Heart right ventricle (tissue), 16 donors: ENCODE measurements at places on chromosomes 3 and 15. TPM values are rescaled to one million over a fixed set of nuclear protein-coding genes. Genes with fewer than 3 reads are reported as not detected.
A peak's percentile ranks its signal among the peaks of the same experiment; 100 is the strongest.

Gene LRRC15
- total RNA-seq, result 0.81 TPM

Gene ANKUB1
- total RNA-seq, result not detected

DNA sequence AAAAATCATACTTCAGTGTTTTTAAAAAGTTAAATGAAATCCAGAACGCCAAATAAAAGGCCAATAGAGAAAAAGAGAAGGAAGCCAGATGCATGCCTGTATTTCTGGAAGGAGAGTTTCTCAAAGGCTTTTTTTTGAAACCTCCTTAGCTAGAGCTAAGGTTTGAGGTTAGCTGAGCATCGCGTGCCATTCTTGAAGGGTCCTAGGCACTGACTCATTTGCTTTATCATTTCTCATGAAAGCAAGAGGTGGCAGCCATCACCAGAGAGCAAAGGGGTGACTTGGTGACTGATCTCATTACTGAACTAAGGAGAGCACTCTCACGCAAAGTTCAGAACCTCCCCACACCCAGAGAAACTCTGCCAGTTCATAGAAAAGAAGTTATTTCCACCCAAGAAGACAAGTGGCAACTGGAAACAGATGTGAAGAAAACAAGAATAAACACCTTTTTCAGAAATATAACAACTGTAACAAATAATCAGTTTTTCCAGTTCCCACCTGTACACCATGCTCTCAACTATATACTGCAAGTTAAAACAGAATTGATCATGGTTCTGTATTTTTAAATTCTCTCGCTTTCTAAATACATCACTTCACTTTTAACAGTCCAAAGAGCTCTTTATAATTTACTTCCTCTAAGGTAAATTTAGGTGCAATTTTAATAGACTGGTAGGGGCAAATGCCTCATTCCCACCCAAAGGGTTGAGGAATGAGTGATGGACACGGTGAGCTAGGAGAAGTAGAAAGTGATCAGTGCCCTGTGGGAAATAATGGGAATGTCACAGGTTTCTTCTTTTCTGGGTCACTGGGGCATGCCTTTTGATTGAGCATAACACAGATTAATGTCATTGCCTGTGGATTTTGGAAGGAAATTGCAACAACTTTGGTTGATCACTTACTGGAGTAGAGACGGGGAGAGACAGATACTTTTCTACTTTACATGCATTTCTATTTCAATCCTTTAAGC, 24.7 kb downstream of the GPR15 start:
- no peak overlapping the region for H3K4me3 ChIP-seq
- no peaks in the 10 kb centered on the region for H3K27me3 ChIP-seq
- peak overlapping the region; percentile 4 for H3K27ac ChIP-seq
- no peak for DNase-seq
- no peaks in the 10 kb centered on the region for H3K4me1 ChIP-seq

Gene SAXO2
- 3.8 TPM for total RNA-seq

Gene HRH1
- 1.5 TPM for total RNA-seq

DNA sequence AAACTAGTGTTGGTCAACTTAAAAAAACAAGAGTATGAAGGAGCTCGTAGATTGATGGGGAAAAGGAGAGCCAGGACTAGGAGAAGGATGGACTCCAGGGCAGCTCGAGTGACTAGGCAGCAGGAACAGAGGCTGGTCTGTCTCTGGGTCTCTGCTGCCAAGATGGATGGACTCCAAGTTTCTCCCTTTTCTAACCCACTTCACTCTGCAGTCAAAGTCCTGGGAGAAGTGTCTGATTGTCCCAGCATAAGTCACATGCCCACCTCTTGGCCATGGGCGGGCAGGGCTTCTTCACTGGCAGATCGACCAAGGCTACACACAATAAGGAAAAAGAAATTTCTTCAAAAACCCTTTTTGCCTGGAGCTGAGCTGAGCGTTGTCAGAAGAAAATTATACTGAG, 9.2 kb upstream of the EPB42 start:
- no peaks in the 10 kb centered on the region for H3K36me3 ChIP-seq
- no peak overlapping the region for H3K27ac ChIP-seq
- H3K27me3 ChIP-seq, result no peaks in the 10 kb centered on the region
- DNase-seq, result no peak

- DNase-seq, result peak; percentile 32
- no peaks in the 10 kb centered on the region for H3K36me3 ChIP-seq
- H3K27ac ChIP-seq, result peak overlapping the region; percentile 38
- H3K4me3 ChIP-seq, result no peak overlapping the region
Observed at GRCh38 chr3:128167973-128168674, 14.8 kb downstream of the EEFSEC start.

Gene A4GNT
- total RNA-seq, result not detected

GRCh38 chr3:51966486-51966885, 768 bp downstream of the PCBP4 start:
- peak overlapping the region; percentile 85 for H3K4me3 ChIP-seq
- H3K4me1 ChIP-seq, result peaks cover 56% of the 10 kb centered on the region
- peak; percentile 26 for DNase-seq
- H3K36me3 ChIP-seq, result no peaks in the 10 kb centered on the region
